ENCODE measurements at places on chromosomes 5 and 9.
A peak's percentile ranks its signal among the peaks of the same experiment; 100 is the strongest.

DNA sequence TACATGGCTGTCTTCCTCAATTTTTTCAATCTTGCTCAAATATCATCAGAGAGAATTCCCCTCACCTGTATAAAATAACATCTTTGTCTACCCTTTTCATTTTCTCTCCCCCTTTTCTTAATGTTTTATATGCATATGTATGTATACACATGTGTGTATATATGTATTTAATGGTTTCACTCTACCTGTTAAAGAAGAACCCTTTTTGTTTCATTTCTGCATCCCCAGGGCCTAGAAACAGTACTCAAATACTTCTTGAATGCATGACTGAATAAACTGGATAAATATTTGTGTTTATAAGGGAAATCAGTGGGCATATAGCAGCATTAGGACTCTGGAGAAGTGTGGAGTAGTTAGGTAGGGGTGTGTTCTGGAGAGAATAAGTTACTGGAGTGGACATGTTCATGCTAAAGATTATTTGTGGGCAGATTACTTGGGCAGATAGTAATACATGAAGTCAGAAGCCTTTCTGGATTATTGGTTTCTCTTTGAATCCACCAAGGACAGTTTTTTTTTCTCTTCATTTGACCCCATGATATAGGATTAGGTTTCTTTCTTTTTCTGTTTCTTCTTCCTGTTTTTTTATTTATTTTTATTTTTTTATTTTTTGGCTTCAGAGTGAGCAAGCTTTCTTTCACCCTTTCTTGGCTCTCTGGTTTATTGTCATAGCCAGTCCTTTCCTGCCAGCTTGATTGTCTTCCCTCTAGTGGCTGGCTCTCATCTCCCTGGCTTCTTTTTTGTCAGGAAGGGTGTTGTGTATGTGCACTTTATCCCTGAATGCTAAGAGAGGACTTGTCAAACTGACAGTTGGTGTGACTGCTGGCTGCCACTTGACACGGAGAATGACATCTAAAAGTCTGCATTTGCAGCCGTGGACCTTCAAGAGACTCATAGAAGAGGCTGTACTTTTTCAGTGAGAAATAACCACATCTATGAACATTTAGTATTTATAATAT, 89.3 kb downstream of the ZCCHC7 start:
- DNase-seq = no peak

- no peak for DNase-seq
Observed at GRCh38 chr5:14063691-14064090, 79.5 kb upstream of the TRIO start.

GRCh38 chr9:124008694-124009530, 2.7 kb upstream of the LHX2 start:
- DNase-seq = no peak

- DNase-seq = no peak
Observed at GRCh38 chr5:118967059-118967508, 21.3 kb downstream of the DTWD2 start.

- no peak for DNase-seq
Observed at GRCh38 chr9:116358251-116358650, 204.7 kb downstream of the PAPPA start.

DNA sequence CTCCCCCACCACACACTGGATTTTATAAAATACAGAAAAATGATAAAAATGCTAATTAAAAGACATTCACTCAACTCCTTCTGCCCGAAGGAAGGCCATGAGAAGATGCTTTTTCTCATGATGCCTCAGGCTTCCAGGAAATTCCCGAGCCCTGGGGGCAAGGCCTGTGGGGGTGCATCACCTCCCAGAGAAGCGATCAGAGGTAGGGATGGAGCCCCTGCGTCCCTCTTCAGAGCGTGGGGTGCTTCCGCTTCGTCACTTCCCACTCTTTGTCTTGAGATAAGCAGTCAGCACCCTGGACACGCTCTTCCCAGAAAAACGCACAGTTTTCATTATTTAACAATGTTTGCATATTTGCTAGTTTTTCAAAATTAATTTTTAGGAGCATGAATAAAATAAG, 33.3 kb upstream of the SH3PXD2B start:
- no peak for DNase-seq

DNA sequence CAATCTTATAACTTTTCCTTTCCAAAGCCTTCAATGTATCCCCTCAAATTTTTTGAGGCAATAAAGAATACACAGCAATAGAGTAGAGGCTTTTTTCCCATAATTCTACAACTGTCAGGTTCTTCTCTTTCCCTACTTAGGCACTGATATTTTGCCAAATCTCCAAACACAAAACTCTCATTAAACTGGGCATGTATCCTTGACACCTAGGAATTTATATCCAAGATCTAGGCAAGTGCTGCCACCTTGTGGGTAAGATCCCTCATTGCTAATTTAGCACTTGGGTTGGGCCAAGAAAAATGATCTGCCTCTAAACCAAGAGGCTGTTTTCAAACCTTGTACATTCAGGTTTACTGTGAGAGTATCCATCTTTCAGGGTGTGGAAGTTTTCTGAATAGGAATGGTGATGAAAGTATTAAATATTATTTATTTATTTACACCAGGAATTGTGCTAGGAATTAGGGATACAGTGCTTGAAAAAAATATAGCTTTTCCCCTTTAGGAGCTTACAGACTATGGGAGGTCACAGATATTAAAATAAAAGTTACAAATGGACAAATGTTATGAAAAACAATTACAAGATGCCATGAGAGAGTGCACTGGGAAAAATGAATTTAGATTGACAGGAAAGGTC, 17.6 kb downstream of the TSTD2 start:
- DNase-seq = no peak

DNA sequence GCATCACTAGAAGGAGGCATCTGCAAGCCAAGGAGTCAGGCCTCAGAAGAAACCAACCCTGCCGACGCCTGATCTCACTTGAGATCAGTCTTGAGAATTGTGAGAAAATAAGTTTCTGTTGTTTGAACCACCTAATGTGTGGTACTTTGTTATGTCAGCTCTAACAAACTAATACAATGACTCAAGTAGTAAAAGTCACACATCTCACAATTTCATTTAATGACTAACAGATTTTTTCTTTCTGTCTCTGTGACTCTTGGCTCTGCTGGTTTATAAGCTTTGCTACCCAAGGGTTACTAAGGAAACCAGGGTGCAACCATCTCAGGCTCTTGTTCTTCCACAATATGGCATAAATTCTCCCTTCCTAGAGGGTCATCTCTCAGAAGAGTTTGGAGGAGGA, 315.8 kb upstream of the GRAMD2B start:
- DNase-seq = no peak

- no peak for DNase-seq
Observed at GRCh38 chr9:89001917-89002540, 10.8 kb downstream of the S1PR3 start.

GRCh38 chr5:176908675-176909368, 9.7 kb upstream of the HK3 start:
- no peak for DNase-seq

DNA sequence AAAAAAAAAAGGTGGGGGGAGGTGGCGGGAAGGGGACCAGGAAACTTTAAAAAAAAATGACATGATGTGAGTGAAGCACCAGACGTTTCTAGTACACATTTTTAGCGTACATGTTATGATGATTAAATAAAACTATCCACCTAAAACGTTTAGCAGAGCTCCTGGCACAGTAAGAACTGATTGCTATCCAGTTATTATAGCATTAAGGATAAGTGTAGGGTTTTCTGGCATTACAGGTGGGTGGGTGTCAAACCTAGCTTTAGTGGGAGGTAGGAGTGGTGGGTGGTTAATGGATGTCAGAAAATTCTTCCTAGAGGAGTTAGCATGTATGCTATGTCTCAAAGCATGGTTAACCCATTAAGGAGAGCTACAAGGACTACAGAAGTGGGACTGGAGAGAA, 2329.5 kb downstream of the MAT2B start:
- peak; percentile 12 for DNase-seq

DNA sequence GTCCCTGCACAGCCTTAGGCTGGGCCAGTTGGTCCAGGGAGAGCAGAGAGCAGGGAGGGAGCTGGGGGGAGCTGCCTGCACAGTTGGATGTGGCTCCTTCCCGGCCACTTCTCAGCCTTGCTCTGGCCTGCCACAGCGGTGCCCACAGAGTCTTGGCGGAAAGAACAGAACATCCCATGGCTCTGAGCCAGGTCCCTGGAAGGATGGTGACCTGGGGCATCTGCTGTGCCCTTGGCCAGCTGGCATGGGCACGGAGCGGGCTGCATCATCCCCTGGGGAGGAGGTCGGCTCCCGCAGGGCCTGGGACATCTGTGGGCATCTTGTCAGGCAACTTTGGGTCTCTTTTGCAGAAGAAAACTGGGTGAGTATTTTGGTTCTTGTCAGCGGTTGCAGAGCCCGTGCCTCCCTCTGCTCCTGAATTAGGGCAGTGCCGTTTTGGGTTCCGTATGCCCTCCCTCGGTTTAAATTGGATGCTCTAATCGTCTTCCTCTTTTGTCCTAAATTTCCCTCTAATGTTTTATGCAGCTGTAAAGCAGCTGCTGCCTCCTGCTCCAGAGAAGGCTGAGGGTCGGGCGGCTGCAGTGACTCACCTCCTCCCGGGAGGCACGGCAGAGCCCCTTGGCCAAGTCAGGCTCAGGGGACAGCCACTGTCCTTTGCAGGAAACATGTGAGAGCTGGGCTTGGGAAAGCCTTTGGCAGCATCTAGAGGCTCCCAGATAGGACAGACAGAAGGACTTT, 10.5 kb upstream of the NACC2 start:
- DNase-seq = no peak

DNA sequence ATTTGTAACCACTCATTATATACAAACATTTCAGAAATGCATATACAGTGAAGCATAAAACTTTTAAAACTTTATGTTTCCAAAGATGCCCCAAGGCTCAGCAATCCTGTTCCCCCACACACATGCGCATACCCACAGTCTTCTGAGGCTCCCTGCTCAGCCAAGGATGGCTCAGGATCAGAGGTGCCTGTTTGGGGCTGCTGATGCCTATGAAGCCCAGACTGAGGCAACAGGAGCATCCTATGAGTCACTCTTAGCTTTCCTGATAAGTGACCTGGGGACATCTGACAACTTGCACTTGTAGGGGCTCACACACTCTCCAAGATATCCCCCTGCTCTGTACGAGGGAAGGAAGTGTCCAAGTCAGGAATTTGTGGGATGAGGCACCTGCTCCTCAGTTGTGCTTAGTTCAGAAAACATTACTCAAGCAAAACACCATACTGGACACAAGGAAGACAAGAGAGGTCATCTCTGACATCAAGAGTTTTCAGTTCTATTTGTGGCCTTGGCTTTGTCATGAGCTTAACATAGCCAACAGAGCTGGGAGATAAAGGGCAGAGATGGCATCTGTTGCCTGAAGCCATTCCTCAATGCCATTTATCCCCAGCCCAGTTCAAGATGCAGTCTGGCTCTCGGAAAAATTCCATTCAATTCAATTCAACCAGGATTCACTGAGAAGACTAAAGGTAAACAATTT, 62.3 kb downstream of the NIPSNAP3B start:
- no peak for DNase-seq

GRCh38 chr9:73264631-73265030, 113.0 kb downstream of the ANXA1 start:
- DNase-seq = no peak

GRCh38 chr5:147464211-147464610, 45.7 kb downstream of the DPYSL3 start:
- DNase-seq = no peak

DNA sequence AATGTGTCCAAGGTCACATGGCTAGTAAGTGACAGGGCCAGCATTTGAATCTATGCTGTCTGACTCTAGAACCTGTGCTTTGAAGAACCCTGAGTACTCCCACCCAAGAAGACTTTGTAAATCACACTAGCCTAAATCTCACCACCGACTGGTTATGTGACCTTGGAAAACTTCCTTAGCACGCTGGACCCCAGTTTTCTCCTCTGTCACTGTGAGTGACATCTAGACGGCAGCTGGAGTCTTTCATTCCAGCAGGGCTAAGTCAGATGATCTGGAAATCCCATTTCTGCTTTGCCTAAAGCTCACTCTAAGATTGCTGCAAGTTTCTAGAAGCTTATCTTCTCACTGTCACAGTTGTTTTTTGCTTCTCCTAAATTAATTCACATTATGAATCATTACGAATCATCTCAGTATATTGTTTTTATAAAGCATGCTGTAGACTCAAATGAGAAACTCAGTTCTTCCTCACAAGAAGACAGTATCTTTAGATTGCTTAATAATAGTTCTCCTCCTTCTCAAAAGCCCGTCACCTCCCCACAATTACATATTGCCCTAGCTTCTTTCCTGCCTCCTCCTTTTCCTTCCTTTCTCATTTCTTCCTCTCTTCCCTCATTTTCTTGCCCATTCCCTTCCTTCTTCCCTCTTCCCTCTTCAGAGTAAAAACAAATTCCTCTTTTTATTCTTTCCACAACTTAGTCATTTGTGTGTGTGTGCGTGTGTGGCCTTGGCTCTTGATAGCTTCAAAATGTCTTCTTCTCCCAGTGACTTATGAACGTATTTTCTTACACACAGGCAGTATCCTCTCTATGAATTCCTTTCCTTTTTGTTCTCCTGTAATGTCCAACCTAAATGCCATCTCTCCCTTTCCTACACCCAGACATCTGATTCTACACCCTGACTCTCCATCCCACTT, 16.8 kb downstream of the ALDOB start:
- no peak for DNase-seq

DNA sequence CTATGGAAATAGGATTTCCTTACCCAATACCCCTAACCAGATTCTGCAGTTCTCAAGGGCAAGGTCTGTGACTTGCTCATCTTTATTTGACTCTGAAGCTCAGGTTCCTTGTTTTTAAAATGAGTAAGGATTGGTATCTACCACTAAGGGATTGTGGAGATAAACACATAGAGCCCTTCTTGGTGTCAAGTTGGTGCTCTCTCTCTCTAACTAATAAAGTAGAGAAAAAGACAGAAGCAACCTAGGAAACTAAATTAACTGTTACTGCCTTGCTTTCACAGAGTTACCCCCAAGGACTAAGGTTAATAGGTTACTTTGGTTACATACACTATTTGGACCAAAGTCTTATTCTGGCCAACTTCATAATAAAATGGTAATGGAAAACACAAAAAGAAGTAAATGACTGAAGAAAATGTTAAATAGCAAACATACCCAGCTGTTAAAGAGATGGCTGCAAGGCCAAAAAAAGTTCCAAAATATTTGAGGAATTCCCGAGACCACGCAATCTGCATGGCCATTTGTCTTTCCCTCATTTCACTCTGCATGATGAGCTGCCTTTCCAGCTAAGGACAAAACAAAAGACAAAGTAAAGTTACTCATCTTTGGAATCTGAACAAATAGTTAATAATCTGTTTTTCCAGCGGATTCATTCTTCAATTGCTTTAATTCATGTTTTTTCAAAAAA, 21.8 kb upstream of the RLN1 start:
- DNase-seq = peak; percentile 33

DNA sequence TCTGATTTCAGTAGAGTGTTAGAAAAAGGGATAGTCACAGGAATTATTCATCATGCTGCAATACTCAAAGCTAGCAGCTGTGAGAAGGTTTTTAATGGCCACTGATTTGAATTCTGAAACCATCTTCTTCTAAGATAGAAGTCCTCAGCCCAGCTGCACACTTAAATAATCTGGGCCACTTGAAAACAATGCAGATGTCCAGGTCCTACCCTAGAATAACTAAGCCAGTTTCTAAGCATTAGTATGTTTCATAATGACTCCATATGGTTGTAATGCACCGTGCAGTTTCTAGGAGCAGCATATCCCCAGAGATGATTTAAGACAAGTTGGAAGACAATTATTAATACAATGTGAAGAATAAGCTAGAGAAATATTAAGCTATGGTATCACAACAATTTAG, 159.9 kb upstream of the FBXL17 start:
- no peak for DNase-seq

- peak; percentile 70 for DNase-seq
Observed at GRCh38 chr5:127870914-127871313, 167.7 kb downstream of the CCDC192 start.

Data from left hindlimb (tissue), 1 donor.